ENCODE measurements at places on chromosomes 13 and 19. TPM values are rescaled to one million over a fixed set of nuclear protein-coding genes. Genes with fewer than 3 reads are reported as not detected.

- DNase-seq, result peak; percentile 89
Measured at GRCh38 chr13:109412283-109412901, 374.0 kb downstream of the IRS2 start.

- DNase-seq, result no peak
Measured at GRCh38 chr13:75554464-75554863, 4.9 kb downstream of the UCHL3 start.

GRCh38 chr13:52899206-52899605 lies 50.8 kb upstream of the PCDH8 start:
- DNase-seq, result no peak

- DNase-seq, result no peak
Measured at GRCh38 chr19:40380199-40381037, 9.6 kb downstream of the HIPK4 start.

GRCh38 chr13:110640591-110641029 lies 25.3 kb downstream of the NAXD start:
- peak; percentile 67 for DNase-seq

- DNase-seq, result peak; percentile 59
Measured at GRCh38 chr19:30229525-30230174, 142.5 kb upstream of the ZNF536 start.

GRCh38 chr13:43057653-43058317 lies 34.4 kb downstream of the DNAJC15 start:
- no peak for DNase-seq

DNA sequence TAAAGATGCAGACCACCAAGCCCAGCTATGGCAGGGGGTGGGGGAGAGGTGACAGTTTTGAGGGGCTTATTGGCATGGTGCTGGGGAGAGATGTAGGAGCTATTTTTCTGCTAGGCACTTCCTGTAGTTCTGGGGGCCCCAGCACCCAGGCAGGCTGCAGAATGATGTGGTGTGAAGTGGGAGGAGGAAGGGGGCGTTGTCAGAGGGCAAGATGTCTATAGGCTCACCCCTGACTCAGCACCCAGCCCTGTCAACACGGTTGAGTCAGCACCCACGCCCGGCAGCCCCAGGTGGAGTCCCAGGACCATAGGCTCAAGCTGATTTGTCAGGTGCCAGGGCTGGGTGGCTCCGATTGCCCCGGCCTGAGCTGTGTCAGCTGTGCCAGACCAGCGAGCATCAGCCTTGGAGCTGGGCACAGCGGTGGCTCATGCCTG lies 5.8 kb downstream of the KLF2 start:
- DNase-seq, result peak; percentile 37

DNA sequence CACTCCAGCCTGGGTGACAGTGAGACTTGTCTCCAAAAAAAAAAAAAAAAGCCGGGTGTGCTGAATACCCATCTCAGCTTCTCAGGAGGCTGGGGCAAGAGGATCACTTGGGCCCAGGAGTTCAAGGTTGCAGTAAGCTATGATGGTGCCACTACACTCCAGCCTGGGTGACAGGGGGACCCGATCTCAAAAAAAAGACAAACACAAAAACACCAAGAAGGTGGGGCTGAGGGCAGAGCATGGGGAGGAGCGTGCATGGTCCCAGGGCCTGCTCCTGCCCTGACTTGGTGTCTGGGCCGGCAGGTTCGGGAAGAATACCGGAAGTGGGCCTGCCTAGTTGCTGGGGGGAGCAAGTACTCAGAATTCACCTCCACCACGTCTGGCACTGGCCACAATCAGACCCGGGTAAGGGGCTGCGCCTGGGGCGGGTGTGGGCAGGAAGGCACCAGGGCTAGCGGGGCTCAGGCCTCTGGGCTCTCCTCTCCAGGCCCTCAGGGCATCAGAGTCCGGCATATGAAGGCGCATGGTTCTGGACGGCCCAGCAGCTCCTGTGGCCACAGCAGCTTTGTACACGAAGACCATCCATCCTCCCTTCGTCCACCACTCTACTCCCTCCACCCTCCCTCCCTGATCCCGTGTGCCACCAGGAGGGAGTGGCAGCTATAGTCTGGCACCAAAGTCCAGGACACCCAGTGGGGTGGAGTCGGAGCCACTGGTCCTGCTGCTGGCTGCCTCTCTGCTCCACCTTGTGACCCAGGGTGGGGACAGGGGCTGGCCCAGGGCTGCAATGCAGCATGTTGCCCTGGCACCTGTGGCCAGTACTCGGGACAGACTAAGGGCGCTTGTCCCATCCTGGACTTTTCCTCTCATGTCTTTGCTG lies 11.3 kb downstream of the DDX39A start:
- no peak for DNase-seq

DNA sequence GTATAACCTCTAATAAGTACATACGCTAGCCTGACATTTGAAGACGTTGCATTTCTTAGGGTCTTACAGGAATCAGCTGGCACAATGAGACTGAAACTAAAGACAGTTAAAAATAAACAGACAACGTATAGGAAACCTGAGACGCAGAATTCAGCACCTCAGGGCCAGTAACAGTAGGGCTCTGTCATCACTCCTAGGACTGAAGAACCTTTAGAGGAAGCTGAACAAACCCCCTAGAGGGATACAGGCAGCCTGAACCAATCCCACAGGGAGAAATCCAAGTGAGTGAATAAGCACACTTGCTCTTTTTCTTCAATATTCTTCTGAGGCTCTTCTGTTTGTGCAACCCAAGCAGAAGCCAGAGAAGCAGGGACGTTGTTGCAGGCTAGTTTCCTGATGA lies 53.9 kb upstream of the KLHL1 start:
- DNase-seq, result no peak

DNA sequence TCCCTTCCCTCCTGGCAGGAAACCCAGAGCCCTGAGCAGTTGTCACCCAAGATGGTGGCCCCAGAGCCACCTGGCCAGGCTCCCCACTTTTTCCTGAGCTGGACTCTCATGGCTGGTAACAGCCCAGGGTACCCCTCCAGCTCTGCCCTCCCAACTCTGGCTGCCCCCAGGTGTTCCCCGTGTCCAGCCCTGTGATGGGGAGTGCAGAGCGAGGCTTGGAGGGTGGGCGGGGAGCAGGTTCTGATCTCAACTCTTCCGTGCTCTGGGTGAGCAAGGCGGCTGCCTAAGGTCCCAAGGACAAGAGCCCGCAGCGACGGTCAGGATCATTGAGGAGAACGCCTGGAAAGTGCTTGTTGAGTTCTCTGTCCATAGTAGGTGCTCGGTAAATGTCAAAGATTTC lies 54.7 kb upstream of the GAS6 start:
- no peak for DNase-seq

DNA sequence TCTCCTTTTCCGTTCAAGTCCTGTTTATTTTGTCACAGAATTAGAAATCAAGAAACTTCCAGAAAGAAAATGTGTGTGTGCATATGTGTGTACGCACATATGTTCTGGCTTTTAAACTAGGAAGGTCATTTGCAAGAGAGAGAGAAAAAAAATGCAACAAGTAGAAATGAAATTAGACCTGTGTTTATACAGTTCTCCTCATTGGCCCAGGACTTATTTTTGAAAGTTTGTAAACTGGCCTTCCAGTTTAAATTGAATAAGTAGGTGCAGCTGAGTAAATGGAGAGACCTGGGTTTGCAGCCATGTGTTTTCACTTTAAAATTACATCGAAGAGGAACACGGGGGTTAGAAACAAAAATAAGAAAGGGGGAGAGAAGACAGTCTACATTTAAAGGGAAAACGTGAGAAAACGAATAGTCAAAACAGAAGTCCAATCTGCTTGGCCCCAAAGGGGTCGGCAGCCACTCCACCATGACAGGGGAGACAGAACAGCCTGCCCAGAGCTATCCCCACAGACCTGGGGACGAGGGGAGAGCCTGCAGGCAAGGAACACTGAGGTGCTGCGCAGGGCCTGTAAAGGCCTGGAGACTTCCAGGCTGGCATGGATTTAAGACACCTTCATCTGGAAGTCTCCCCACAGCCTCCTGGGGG lies 216.8 kb upstream of the MAB21L1 start:
- no peak for DNase-seq

DNA sequence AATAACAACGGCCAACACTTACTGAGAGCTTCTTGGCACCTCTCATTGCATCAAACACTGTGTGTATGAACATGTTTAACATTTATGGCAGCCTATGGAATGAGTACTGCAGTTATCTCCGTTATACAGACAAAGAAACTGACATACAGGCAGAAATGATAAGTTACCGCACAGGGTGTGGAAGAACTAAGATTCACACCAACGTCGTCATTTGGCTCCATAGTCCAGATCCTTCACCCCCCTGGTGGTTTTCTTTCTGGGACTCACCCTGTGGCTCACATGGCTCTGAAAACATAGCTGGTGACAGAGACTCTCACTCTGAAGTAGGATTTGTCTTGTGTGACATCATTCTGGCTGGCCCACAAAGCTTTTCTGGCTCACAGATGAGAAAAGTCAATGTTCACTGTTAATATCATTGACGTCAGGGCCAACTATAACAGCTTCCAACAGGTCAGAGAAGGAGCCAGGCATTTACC lies 230.1 kb downstream of the DLEU7 start:
- DNase-seq, result no peak

DNA sequence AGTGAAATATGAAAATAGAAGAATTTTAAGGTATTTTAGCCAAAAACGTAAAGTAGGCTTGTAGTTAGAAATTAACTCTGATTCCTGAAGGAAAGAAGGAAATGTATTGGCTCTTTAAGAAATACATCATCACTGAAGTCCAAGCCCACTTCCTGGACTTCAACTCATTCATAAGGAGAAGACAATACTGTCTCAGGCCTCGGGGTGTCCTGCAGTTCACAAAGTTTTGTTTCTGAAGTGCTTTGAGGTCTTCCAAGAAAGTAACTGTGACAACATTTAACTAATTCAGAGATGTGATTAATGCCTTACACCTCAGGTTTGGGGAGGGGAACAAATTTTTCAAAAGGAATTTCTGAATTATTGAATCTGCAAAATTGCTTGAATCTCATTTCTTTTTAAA lies 65.8 kb upstream of the STARD13 start:
- no peak for DNase-seq

- DNase-seq, result no peak
Measured at GRCh38 chr13:84845907-84846619, 953.2 kb downstream of the SLITRK6 start.

GRCh38 chr13:80957019-80957655 lies 616.2 kb upstream of the SPRY2 start:
- no peak for DNase-seq

DNA sequence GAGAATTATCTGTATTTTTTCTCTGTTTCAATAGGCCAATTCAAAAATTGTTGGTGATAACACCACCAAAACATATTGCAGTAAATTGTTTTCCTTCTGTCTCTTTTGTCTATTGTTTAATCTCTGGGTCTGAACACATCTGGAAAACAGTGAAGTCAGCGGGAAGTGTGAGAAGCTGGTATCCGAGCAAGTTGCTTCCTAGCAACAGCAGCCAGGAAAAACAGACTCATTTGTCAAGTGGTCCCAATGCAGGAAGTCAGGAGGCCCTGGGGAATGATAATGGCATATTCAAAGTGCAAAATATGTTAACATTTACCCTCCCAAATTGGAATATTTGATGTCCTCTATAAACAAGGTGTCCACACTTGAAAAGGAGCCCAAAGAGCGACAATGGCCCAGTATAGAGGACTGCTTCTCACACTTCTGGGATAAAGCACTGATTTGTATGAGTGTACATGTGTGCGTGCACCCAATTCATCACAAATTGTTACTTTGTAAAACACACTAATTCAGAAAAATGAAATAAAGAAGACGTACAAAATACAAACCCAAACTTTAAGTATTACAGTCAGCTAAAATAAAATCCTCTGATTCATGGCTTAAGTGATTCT lies 515.0 kb downstream of the TBC1D4 start:
- DNase-seq, result no peak

- no peak for DNase-seq
Measured at GRCh38 chr13:114043421-114044053, 69.7 kb upstream of the C13orf46 start.

DNA sequence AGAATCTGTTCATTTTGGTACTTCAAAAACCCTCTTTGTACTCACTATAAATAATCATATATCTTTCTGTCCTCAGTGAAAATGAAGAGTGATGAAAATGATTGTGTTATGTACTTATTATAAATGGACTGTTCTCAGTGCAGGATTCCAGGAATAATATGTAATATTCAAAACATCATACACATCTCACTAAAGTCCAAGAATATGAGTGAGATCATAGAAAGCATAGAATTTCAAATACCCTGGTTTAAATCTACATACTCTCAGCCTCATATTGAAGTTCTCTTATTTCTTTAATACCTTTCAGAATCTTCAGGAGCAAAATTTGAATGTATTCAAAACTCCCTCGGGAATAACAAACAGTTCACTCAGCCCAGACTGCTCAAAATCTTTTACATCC lies 868.0 kb downstream of the SLITRK6 start:
- no peak for DNase-seq

GRCh38 chr13:24274452-24275021 lies 34.8 kb upstream of the C1QTNF9 start:
- peak; percentile 53 for DNase-seq

DNA sequence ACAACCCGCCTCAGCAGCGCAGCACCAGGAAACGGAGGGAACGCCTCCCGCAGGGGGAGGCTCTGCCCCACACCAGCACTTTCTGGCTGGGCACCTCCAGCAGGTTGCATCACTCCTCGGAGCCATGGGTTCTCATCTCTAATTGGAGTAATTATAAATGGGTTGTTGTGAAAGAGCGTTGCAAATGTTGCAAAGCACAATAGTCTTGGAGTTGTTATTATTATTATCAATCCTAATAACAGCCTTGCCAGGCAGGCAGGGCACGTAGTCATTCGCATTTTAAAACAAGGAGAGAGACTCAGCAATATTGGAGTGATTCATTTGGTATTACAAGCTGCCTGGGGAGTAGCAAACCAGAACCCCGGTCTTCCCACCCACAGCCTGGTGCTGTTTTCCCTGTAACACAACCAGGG lies 108.6 kb upstream of the GJB6 start:
- DNase-seq, result no peak

Gene KLF12
- 10.8 TPM for total RNA-seq

Gene CBARP
- total RNA-seq, result 5.2 TPM

Gene GRIN2D
- 2.7 TPM for total RNA-seq

Gene LAIR2
- total RNA-seq, result not detected

Gene ZNF71
- 18.3 TPM for total RNA-seq

Gene BLOC1S3
- 38.2 TPM for total RNA-seq

Gene IGFLR1
- total RNA-seq, result 15.7 TPM

Gene HOMER3
- total RNA-seq, result 31.3 TPM

Gene CBLC
- 4.9 TPM for total RNA-seq

Data from testis (tissue), 5 donors.